ENCODE measurements at places on chromosomes 12 and 14. TPM values are rescaled to one million over a fixed set of nuclear protein-coding genes. Genes with fewer than 3 reads are reported as not detected.

TAS2R7 gene
- not detected for total RNA-seq

GPR33 gene
- not detected for total RNA-seq

LMNTD1 gene
- total RNA-seq = 0.82 TPM

RNASE1 gene
- 387 TPM for total RNA-seq

A2M gene
- 74.4 TPM for total RNA-seq

SLC6A12 gene
- total RNA-seq = 0.70 TPM

LTBR gene
- total RNA-seq = 186 TPM

DNA sequence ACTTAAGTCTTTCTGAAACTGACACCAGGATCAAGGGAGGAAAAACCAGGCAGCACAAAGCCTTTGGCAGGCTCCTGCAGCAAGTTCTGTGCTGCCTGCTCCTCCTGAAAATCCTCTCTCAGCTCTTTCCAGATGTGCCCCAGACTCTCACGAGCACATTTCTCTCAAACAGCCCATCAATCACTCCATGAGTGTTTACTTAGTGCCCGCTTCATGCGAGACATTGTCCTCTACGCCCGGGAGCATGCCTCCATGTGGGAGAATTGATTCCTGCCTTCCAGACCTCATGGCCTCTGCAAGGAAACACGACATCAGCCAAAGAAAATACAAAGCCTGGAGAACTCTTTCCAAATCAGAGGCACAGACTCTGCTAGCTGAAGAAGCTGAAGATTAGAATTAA is 46.5 kb upstream of the TSPAN11 start:
- no peak for DNase-seq

DNA sequence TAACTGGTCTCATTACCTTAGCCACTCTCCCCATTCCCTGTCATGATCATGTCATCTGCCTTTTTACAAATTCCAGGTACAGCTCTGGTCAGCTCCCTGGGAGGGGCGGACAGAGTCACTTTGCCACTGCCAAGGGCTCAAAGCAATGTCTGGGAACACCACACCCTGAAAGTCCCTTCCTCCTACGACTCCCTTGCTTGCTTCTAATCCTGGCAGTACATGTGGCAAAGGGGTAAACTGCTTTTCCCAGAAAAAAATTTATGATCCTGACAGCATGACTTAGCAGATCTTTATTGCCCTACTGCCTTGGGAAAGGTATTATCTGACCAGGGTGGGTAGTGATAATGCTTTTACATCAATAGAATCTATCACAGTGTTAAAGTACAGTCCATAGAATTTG is 376.0 kb upstream of the PDE3A start:
- no peak for DNase-seq

DNA sequence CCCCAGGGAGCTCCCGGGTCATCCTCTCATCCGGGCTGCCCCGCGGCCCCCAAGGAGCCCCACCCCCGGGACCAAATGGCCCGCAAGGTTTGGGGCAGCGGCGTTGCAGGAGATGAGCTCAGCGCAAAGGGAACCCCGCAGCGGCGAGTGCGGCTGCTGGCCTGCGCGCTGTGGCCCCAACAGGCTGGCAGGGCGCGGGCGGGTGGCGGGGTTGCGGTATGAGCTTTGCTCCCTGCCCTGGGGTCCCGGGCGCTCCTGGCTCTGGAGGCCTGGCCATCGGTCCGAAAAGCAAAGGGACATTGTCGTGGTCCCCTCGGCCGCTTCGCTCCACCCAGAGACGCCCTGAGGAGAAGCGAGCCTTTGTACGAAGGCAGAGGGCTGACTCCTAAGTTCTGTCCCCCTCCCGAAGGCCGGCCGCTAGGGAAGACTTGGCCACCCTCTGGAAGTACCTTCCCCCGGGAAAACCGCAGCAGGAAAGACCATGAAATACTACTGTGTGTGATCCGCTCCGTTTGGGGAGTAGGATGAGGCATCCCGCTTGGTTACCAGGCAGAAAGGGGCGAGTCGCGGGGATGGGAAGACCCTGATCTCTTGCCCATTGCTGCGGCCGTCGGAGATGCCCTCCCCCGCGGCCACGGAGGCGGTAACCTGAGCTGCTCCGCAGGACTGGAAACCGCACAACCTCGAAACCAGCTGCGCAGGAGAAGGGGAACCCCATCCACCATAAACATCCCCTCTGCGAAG is 620 bp upstream of the NID2 start:
- DNase-seq = no peak

- no peak for DNase-seq
These were observed 305.6 kb downstream of the RAD51B start for GRCh38 chr14:68124979-68125731.

DNA sequence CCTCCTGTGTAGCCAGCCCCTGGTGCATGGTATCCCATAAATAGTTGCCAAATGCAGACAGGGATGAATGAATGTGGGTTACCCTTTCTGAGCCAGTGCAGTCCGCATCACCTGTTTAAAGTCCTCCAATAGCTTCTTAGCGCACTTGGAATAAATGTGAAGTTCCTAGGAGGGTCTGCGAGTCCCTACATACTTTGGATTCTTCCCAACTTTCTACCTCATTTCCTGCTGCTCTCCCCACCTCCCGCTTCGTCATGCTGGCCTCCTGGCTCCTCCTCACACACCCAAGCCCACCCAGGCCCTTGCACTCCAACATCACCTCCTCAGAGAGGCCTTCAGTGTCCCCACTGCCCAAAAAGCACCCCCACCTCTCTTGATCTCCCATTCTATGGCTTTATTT is 17.7 kb downstream of the RFX4 start:
- no peak for DNase-seq

- no peak for DNase-seq
These were observed 108.1 kb downstream of the GLT1D1 start for GRCh38 chr12:128961308-128961902.

GRCh38 chr14:35215110-35215813 is 76.9 kb upstream of the PSMA6 start:
- DNase-seq = no peak

DNA sequence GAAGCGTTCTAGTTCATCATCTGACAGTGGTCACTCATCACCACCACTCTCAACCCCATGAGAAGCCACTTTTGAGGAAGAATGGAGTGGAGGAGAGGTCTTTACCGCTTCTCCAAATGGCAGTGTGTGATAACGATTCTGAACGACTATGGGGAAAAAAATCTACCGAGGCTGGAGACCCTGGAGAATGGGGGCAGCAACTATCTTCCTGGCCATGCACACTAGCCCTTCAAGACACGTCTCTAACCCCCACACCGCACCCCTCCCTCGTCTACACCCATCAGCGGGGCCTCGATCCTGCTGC is 365 bp downstream of the ING4 start:
- no peak for DNase-seq

GRCh38 chr12:52171950-52172512 is 19.8 kb downstream of the KRT80 start:
- DNase-seq = no peak

- no peak for DNase-seq
These were observed 135.1 kb upstream of the DIO2 start for GRCh38 chr14:80346395-80346794.

Measured in glomerular endothelial cell (primary cell).